Gastroesophageal sphincter (tissue), 4 donors: ENCODE measurements at places on chromosomes 3 and 15. TPM values are rescaled to one million over a fixed set of nuclear protein-coding genes. Genes with fewer than 3 reads are reported as not detected.

IGSF11 gene
- 2.0 TPM for total RNA-seq

GOLGA6D gene
- total RNA-seq, result not detected

C3orf33 gene
- total RNA-seq, result 4.2 TPM

TMCO5A gene
- not detected for total RNA-seq

GRCh38 chr15:99536422-99537040 is 29.3 kb upstream of the MEF2A start:
- peak; percentile 77 for ATAC-seq

DNA sequence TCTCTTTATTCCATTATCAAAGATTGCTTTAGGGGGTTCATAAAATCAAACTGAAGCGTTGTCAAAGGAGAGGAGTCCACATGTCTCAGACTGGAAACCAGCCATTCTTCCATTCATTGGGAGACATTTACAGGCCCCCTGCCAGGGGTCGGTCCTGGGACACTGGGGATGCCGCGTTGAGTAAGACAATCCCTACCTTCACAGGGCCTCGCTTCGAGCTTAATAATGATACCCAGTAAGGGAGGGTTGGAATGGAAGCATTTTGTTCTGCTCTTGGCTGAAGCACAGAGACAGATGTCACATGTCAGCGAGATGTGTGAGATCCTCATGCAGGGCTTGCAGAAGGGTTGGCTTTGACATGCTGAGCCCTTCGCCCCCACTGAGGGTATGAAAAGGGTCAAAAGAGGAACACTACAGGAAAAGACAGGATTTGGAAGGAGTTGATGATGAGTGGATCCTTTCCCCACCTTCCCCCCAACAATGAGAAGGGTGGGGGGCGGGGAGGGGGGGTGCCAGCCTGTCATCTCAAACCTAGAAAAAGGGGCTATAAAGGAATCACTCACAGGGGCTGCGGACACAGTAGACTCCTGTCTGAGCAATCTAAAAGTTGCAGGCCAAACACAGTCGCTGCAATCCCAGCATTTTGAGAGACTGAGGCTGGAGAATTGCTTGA is 25.6 kb upstream of the ARL8B start:
- no peak for ATAC-seq

GRCh38 chr3:177713928-177714900 is 516.9 kb upstream of the TBL1XR1 start:
- ATAC-seq, result no peak

GRCh38 chr3:20104167-20104661 is 64.0 kb downstream of the KAT2B start:
- no peak for ATAC-seq

- ATAC-seq, result no peak
These were observed 95.8 kb upstream of the PLAAT1 start for GRCh38 chr3:193145248-193145647.

GRCh38 chr3:61526308-61526707 is 35.1 kb upstream of the PTPRG start:
- no peak for ATAC-seq
